ENCODE measurements at places on chromosomes 7 and 10.

DNA sequence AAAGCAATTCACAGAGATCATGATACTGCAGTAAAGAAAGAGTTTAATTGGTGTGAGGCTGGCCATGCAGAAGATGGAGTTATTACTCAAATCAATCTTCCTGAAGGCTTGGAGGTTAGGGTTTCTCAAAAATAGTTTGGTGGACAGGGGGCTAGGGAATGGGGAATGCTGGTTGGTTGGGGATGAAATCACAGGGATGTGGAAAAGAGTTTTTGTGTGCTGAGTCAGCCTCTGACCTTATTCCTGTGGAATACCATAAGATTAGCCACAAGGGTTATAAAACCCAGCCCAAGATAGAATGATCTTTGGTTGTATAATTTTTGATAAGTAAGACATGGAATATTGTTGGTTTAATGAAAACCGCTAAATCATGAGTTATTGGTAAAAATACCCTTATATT, 764.3 kb downstream of the TYW1 start:
- no peak for DNase-seq

DNA sequence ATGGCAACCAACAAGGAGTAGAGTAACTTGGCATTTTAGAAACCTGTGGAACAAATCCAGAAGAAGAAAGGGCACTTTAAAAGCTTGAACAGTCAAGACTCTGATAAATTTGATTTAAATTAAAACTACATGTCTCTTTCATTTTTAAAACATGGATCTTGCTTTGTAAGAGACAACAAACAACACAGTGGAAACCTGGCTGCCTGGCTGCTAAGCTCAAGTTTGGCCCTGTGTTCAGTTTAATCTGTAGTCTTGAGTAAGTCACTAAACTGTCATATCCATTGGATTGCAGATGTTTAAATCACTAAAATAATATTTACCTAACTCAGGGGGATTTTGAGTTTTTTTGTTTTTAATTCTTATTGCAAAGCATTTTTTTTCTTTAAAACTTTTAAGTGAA, 374.9 kb upstream of the SEMA3D start:
- no peak for DNase-seq

GRCh38 chr7:131745390-131746248, 189.2 kb upstream of the PODXL start:
- peak; percentile 3 for DNase-seq

DNA sequence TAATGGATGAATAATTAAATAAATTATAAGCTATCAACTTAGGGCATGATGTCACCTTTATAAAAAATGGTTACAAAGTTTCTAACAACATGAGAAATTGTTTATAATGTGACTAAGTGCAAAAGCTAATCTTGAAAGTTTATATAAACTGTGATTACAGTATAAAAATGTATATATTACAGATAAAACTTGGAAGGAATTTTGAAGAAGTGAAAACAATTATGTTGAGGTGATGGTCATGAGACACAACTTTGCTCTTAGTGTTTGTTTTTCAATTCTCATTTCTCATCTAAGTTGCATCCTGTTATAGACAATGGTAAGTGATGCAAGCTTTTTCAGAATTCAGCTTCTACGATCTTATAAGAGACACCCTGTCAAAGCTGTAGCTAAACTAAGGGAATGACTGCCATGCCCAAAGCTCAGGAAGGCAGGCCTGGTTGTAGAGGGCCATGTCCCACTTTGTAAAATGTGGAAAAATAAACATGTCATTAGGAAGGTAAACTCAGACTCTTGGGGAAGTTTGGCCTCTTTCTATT, 23.9 kb downstream of the MACC1 start:
- no peak for DNase-seq

DNA sequence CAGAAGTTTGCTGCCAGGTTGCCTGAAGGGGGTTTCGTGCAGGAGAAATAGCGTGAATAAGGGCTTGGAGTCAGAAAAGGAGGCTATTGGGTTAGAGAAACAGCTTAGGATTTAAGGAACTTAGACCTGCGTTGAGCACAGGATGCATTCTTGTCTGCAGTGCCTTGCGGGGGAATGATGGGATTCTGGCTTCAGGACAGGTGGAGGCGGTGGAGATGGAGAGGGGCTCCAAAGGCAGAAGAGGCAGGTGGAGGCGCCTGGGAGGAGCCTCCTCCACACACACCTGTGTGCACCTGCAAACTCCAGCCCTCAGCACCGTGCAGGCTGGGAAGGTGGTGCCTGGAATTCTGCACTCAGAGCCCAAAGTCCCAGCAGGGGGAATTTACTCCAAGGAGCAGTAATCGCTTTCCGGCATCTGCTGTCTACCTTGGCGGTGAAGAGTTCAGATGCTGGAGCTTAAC, 1.8 kb downstream of the CLIP2 start:
- no peak for DNase-seq

GRCh38 chr7:130970196-130970595, 236.2 kb upstream of the KLF14 start:
- DNase-seq, result peak; percentile 60

GRCh38 chr10:72654720-72655119, 28.8 kb upstream of the MICU1 start:
- DNase-seq, result no peak

DNA sequence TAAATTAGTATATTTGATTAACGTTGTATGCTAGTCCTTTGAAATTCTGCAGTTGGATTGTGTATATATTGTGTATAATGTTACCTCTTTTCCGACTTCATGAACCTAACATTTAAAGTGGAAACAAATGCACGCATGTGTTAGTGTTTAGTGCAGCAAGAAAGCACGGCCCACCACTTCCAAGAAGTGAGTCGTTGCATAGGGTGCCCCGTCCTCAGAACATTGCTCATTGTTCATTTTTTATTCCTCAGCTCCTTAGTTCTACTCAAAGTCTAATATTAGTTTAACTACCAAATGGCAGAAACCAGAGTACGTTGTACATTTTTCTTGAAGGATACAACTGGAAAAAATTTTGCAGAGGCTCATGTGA, 407.6 kb downstream of the AUTS2 start:
- DNase-seq, result no peak

GRCh38 chr10:74025380-74025978, 27.6 kb downstream of the VCL start:
- DNase-seq, result no peak

DNA sequence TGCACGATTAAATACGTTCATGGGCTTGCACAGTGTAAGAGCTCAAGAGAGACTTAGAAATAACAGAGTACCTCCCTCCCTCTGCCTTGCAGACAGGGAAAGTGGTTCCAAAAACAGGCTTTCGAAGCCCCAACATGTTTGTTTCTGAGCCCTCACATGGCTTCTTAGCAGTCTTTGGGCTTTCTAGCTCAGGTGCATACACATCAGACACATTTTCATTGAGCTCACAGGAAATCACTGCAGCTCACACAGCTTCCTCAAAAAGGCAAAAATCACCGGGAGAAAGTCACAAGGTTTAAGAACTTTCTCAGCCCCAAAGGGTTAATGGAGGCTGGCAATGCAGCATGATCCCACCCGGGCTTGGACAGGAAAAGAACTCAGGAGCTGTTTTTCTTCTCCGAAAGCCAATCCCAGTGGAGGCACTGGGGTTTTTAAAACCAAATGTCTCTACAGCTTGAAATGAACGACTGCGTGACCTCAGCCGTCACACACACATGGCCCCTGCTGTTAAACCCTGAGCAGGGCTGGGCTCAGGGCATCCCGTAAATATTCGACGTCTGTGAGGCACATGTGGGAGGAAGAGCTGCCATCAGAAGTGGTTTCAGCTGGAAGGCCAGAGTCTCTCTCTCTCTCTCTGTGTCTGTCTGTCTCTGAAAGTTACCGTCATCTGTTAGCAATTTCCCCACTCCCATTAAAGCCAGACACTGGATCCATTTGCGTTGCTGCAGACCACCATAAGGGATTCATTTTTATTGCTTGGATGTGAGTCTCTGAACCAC, 69.7 kb downstream of the CALML3 start:
- DNase-seq, result no peak

GRCh38 chr7:81956520-81956919, 186.7 kb upstream of the HGF start:
- peak; percentile 2 for DNase-seq

GRCh38 chr7:96331775-96332174, 9.9 kb upstream of the SLC25A13 start:
- DNase-seq, result no peak

- DNase-seq, result peak; percentile 8
These were observed 170.5 kb downstream of the SEPTIN7 start for GRCh38 chr7:35971133-35971891.

DNA sequence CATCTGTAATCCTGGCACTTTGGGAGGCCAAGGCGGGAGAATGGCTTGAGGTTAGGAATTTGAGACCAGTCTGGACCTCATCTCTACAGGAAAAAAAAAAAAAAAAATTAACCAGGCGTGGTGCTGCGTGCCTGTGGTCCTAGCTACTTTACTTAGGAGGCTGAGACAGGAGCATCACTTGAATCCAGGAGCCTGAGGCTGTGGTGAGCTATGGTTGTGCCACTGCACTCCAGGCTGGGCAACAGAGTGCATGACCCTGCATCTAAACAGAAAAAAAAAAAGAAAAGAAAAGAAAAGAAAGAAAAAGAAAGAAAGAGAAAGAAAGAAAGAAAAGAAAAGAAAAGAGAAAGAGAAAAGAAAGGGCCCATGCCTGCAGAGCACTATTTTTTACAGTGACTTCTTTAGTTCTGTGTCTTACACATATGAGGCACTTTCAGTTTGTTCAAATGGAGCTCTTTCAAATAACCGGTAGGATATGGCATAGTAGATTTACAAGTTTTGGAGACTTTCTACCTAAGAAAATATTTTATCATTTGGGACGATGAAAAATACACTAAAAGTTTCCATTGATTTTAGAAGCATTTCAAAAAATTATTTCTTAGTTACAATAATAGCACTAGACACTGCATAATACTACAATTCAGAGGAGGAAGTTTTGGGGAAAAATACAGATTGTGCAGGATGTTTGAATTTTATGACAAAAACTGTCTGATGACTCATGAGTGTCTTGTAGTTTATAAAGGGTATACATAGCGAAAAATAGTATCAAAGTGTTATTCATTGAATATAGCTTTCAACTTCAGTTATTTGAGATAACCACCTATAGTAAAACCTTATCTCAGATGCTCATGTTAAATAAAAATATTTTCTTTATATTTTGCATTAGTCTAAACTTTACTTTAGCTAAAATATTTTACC, 75.9 kb downstream of the MDFIC start:
- no peak for DNase-seq

All from activated CD4-positive, alpha-beta T cell treated with anti-CD3 and anti-CD28 coated beads, Interleukin-10, Interleukin-2, amounts not matched to agents 100 ng/mL and 50 ng/mL, durations not matched to agents 16 hours and 8 hours (primary cell).